ENCODE measurements at places on chromosomes 1 and 21.
A peak's percentile ranks its signal among the peaks of the same experiment; 100 is the strongest.

DNA sequence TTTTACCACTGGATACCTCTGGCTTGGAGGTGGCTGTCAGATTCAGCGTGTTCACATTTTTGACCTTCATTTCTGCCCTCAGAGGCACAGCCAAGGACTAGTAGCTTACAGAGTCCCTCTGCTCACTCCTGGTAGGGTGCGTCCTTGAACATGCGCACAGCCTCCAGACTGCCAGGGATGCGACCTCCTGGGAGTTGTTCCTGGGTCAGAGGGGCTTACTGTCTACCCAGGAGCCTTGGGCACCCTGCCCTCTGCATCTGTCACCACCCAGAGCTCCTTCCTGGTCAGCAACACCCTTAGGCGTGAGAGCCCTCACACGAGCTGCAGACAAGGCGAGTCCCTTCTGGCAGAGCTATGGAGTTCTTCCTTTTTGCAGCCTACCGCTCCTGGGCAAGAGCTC, 1.7 kb downstream of the SLX9 start:
- DNase-seq: no peak

DNA sequence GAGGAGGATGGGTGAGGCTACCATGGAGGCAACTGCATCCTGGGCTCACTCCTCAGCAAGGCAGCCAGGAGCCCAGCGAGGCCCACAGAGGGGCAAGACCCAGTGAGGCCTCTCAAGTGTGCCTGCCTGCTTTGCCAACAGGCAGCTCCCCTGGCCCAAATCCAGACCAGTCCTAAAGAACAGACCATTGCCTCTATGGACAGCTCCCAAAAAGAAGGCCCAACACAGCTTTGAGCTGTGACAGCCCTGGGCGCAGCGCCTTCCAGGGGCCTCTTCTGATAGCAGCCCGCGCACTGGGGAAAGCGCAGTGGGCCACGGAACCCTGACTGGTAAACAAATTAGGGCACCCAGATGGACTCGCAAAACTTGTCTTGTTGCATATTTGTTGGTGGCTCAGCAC, 25.5 kb downstream of the C1orf198 start:
- DNase-seq: no peak

- no peak for DNase-seq
These were observed 13.6 kb downstream of the ARPC5 start for GRCh38 chr1:183622013-183622412.

GRCh38 chr1:235075048-235075776, 53.4 kb downstream of the TOMM20 start:
- no peak for DNase-seq

DNA sequence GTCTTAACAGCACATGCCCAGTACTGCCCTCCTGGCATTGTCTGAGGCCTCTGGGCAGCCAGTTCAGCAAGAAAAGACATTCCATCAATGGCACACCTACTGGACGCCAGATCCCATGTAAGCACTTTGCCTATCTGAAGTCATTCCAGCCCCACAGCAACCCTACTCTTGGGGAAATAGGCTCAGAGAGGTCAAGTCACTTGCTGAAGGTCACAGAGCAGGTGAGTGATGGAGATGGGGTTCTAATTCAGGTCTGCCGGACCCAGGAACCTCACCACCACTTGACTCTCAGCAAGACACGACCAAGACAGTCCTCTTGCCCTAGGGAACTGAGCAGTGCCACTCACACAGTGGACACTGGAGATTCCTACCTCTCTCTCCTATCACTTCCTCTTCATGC, 79.4 kb downstream of the PAX7 start:
- DNase-seq: no peak

DNA sequence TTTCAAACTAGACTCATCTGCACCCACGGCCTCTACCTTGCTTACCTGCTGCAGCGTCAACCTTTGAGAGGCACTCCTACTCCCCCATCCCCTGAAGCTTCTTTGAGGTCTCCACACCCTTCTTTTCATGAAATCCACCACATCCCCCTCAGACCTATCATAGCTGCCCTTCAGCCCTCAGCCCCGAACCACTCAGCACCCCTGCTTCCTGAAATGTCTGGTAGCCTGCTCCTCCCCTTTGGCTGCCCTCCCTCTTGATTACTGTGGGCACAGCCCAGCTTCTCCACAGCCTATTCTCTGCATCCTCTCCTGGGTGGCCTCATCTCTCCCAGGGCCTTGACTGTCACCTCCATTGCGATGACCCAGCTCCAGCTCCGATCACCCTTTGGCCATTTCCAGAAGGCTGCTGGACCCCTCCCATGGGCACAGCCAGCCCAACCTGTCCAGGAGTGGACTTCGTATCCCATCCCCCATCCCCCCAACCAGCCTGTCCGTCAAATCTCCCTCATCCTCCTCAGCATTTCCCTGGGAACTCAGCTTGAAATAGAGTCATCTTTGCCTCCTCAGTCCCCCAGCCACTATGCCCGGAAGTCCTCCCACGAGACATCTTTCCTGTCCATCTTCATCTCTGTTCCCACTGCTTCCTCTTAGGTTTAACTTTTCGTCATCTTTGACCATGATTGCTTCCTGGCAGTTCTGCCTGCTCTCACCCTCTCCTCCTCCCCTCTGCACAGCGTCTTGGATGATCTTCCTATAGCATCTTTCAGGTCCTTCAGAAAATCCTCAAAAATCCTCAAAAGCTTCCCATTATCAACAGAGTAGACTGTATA, 6.1 kb upstream of the ADORA1 start:
- no peak for DNase-seq

DNA sequence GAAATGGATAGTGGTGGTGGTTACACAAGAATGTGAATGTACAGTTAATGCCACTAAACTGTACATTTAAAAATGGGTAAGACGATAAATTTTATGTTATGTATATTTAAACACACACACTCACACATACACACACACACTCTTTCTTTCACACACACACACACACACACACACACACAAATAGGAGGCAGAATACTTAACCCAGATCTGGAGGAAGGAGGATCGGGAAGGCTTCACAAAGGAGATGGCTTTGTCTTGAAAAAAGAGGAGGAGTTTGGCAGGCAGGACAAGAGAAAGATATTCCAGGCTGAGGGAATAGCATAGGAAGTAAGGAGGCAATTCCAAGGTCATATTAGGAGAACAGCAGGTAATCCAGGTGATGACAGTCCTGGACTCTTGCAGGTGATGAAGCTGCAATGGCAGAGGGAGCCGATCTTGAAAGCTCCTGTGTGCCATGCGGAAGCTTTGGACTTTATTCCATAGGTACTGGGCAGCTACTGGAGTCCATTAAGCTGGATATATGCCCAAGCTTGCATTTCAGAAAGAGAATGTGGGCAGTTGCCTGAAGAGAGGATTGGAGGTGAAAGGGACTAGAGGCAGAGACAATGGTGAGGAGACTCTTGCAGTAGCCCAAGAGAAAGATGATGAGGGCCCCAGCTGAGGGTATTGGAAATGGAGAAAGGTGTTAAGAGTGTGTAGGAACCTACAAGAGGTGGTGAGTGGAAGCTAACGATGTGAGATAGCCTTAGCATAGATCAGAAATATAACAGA, 15.4 kb upstream of the LYST start:
- DNase-seq: no peak

DNA sequence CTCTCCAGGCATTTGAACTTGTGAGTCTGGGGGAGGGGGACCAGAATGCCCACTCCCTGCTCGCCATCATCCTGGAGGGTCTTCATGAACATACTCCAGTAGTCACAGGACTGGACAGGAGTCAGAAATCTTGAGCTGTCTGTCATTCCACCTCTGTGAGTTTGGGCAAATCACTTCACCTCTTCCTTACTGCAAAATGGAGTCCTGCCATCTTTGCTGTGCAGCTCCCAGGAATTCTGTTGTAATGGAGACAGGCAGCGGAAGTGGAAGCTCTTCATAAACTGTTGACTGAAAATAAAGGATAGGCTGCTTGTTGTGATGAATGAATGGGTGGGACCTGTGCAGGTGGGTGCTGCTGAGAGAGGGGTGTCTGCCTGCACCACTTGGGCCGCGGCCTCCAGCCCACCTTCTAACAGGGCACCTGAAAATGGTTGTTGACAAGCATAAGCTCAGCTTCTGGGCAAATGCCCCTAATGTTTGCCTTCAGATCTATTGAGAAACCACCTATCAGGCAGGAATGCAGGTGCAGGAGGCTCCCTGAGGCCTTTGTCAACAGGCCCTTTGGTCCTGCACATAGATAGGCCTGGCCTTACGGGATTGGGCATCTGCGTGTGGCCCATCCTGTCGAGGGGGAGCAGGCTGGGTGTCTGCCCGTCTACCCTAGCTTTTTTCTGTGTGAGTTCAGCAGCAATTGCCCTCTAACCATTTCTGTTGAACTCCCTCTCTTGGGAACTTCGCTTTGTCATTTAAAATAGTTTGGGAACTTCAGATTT, 321.0 kb downstream of the RPS6KC1 start:
- no peak for DNase-seq

- DNase-seq: no peak
These were observed 284.1 kb upstream of the BEND5 start for GRCh38 chr1:49060766-49061165.

GRCh38 chr21:17488620-17489019, 24.2 kb upstream of the CXADR start:
- no peak for DNase-seq

DNA sequence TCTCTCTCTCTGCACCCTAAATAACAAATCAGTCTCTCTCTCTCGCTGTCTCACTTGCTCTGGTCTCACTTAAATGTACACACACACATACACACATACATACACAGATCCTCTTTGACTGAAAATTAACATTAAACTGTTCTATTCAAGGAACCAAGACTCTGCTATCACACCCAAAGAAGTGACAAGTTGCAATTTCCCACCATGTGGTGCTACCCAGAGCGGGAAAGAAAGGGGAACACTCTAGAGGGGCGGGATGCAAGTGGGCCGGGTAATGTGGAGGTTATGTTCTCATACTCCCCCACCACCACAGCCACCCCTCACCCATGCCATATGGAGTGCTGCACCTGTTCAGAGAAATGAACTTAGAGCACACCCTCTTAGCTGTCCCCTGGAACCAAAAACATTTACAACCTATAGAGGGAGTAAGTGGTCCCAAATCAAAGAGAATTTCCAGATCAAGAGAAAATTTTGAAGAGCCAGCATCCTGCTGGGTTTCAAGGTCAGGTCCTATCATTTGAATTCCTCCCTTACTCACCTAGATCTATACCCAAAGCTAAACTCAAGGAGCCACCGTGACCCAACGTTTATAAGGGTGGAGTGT, 319.4 kb downstream of the BRINP2 start:
- no peak for DNase-seq

- no peak for DNase-seq
These were observed 84.9 kb downstream of the C1orf21 start for GRCh38 chr1:184471686-184472085.

DNA sequence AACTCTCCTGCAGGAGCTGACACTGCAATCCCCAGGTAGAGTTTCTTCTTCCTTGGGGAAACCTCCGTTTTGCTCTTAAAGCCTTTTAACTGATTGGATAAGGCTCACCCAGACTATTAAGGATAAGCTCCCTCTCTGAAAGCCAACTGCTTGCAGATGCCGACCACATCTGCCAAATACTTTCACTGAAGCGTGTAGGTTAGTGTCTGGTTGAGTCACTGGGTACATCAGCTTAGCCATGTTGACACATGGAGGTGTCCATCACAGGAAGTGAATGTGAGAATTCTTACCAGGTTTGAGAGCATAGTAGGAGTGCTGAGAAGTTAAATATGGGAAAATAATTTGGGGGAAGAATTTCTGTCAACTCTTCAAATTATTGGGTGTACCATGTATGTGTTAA, 202.0 kb downstream of the AJAP1 start:
- no peak for DNase-seq

GRCh38 chr1:96416701-96417444, 304.7 kb upstream of the PTBP2 start:
- DNase-seq: no peak

GRCh38 chr1:67886076-67886475, 52.8 kb upstream of the GNG12 start:
- DNase-seq: no peak

GRCh38 chr1:225449261-225449660, 21.4 kb upstream of the LBR start:
- no peak for DNase-seq

DNA sequence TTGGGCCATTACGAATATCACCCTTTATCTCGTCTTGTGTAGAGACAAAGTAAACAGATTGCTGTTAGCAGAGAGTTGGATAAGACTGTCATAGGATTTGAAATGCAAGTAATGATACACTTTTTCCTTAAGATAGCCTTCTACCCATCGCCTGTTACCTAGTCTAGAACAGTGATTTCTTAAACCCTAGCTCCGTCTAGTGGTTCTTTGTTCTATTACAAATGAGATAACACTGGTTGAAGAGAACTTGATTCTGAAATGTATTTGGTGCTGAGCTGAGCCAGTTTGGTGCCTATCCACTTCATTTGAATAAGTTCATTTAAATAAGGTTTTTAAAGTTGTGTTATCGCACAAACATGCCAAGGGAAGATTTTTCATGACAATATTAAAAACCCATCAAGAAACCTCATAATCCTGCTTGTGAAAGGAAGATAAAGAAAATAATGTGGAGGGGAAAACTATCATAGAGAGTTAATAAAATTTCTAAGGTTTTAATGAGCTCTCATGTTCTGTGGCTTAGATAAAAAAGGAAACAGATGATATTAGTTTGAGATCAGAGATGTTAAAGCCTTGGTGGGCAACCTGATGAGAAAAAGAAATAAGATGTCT, 1.5 kb upstream of the KCNH1 start:
- peak; percentile 33 for DNase-seq

GRCh38 chr1:40404670-40405462, 31.3 kb downstream of the SMAP2 start:
- peak; percentile 88 for DNase-seq

DNA sequence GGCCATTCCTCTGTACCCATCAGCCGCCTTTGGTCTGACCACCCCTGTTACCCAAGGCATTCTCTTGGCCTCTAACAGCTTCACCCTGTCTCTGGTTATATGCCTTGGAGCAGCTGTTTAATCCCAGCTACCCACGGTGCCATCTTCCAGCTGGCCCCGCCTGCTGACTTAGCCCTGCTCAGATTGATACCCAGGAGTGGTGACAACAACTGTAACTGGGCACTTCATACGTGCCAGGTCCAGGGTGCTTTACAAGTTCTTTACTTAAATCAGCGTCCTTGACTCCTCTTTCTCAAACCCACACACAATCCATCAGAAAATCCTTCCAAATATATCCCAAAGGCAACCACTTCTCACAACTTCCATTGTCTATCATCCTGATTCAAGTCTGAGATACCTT, 37.2 kb upstream of the HMGB4 start:
- no peak for DNase-seq

All from erythroblast (primary cell).